Stimulated activated naive CD4-positive, alpha-beta T cell treated with Interleukin-2 at 50 U/mL for 16 hours (primary cell): ENCODE measurements at places on chromosomes 11 and 22.

DNA sequence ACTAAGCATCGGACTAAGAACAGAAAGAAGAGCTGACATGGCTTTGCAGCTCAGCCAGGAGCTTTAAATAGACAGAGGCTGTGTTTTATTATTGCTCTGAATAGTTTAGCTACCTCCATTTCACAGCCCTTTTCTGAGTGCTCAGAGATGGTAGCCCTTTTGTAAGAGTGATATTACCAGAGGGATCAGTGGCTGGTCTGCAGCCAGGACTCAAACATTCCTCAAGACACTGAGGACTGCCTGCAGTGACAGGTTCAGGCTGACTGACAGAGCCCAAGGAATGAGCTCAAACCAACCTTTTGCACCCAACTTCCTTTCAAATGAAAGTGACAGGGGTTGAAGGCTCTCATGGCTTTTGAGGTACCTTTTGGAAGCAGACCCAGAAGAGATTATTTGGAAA, 189.0 kb downstream of the DDX10 start:
- no peak for DNase-seq

DNA sequence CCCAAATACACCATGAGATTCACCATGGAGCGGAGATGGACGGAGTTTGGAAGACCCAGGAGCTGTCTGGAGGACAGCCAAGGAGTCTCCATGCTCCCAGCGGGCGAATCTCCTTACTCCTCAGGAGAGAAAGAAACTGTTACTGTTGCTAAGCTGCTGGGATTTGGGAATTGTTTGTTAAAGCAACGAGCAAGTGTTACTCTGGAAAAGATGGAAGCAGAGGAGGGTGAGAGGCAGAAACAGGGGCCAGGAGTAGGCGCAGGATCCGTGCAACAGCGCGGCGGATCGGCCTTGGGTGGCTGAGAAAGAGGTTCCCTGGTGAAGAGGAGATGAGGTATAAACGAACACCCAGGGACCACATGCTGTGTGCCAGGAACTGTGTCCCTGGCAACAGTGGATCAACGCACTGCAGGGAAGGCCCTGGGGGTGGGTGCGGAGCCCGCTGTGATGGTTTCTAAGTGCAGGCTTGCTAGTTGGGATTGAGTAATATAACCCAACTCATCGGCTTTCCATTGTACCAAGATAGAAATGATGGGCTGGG, 1436.4 kb downstream of the BRD1 start:
- no peak for DNase-seq

GRCh38 chr11:15535414-15535813, 420.7 kb downstream of the INSC start:
- no peak for DNase-seq

- DNase-seq = no peak
Measured at GRCh38 chr11:74636630-74637184, 44.3 kb downstream of the POLD3 start.

DNA sequence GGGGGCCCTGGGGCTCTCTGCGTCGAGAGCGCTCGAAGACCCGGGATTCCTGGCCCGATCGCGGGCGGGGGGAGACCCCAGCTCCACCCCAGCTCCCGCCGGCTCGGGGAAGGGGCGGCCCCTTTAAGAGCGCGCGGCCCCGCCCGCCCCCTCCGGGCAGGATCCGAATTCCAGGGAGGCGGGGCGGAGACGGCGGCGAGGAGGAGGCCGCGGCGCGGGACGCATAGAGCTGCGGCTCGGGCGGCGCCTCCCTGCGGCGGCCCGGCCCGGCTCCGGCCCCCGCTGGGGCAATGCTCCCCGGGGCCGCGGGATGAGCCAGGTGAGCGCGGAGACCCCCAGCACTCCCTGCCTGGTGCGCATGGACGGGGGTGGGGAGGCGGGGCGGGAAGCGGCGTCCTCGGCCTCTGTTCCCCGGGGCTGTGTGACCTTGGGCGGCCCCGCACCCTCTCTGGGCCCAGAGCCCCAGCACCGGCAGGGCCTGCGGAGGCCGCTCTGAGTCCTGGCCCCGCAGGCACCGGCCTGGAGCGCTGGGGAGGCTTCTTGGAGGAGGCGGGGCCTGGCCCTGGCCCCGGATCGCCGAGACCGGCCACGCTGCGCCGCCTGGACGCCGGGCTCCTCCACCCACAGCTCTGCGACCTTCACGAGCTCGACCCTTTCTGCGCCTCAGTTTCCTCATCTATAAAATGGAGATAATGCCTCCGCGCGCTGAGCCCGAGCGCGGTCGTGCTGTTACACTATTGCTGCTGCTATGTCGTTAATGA, 565 bp downstream of the GAS2L1 start:
- DNase-seq = peak; percentile 16
